ENCODE measurements at places on chromosomes 11 and 22.

DNA sequence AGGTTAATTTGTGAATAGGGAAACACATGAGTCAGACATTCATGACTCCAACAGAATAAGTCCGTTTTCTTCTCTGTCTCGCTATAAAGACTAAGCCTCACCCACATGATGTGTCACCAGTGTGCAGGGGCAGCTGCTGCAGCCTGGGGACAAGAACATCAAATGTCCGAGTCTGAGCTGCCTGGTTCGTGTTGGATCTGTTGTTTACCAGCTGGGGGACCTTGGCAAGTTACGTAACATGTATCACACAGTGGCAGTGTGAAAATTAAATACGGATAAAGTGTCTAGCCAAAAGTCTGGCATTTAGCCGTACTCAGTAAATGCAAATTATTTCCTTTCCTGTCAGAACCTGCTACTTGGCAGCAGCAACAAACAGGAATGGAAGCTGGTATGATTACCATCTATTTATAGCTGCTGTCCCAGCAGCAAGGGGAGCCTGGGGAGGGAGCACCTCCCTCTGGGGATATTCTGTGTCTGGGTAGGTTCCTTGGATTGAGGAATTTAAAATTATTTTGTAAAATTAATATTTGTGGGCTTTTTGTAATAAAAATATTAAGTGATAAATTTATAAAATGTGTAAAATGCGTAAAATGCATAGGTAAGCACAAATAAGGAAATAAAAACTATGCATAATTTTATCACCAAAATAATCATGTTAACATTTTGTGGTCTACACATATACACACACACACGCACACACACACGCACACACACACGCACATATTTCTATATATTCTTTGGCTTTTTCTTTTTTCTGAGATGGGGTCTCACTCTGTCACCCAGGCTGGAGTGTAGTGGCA, 1.3 kb upstream of the CLDN25 start:
- no peak for DNase-seq

DNA sequence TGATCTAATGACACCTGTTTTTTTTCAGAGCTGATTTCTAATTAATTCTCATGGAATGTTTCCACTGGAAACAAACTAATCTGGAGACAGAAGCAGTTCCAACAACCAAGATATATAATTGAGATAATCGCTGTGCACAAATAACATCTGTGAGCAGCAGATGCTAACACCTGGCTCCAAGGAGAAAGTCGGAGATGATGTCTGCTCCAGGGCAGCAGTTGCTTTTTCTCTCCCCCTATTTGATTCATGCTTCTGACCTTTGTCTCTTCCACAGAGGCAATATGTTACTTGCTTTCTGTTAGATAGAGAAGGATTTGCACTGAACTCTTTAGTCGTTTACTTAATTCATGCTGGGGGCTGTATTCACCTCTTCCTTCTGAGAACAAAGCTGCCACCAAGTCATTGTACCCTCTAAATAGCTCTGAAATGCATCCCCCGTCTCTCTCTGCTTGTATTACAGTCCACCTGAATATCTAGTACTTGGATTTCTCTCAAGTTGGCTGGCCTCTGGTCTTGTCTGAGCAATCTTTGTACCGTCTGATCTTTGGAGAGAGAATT, 187.4 kb downstream of the MYO18B start:
- no peak for DNase-seq

DNA sequence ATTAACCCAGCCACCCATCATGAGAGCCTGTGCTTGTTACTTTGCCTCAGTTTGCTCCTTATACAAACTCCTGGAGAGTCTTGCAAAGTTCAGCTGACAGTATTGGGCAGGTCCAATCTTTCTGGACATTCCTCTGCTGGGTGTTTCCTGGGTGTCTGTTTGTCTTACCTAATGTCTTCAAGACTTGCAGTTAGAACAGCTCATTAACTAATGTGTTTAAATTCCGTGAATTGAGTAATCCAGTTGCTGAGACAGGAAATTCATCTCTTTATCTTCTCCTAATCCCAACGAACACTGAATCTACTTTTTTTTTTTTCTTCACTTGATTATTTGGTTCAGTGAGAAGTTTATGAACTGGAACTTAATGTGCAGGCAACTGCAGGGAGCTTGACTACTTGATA, 20.6 kb downstream of the BCO2 start:
- no peak for DNase-seq

- DNase-seq, result no peak
Measured at GRCh38 chr11:68052137-68052873, 13.5 kb downstream of the TCIRG1 start.

GRCh38 chr11:31340903-31341572, 28.5 kb downstream of the DCDC1 start:
- DNase-seq, result no peak

DNA sequence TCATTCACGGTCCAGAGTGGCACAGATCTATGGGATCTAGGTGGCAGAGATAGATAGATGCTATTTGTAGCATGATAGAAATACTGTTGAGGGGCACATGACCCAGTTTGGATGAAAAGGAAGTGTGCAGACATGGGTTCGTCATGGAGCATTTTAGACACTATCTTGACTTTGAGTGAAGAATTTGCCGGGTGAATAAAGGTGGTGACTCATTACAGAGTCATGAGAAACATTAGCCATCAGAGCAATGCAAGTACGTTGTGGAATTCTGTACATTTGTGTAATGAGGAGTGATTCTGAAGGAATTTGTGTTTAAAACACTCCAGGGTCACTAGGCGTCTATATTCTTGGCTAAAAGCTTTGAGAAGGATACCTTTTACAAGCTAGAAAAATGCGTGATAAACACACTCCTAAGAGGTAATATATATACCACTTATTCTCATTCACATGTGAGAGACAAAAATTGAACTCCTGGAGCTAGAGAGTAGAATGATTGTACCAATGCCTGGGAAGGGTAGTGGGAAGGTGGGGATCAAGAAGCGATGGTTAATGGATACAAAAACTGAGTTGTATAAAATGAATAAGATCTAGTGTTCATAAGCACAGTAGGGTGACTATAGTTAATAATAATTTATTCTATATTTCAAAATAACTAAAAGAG, 593.7 kb upstream of the LUZP2 start:
- no peak for DNase-seq

GRCh38 chr22:37260901-37261336, 16.9 kb upstream of the RAC2 start:
- peak; percentile 40 for DNase-seq
